Uterus (tissue), 4 donors: ENCODE measurements at places on chromosomes 12 and 14.

DNA sequence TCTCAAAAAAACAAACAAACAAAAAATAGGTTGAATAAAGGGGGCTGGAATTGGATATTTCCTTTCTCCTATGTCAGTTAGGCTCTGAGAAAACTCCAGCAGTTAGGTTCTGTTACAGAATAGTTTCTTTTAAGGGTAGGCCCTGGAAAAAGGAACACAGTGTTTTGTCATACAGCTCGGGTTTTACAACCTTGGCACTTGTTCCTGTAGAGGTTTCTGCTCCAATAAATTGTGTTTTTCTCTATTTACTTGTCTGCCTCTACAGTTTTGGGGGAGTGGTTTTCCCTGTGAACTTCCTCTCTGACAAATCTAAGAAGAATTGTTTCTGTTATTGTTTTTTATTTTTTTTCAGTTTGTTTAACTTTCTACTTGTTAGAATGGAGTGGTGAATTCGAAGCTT is 167.6 kb downstream of the ACSS3 start:
- peak; percentile 76 for DNase-seq

GRCh38 chr12:131044760-131045381 is 91.2 kb downstream of the ADGRD1 start:
- DNase-seq: no peak

GRCh38 chr14:62081951-62082350 is 319.7 kb downstream of the SNAPC1 start:
- DNase-seq: no peak

GRCh38 chr14:58082491-58083098 is 69.4 kb downstream of the ARMH4 start:
- no peak for DNase-seq

DNA sequence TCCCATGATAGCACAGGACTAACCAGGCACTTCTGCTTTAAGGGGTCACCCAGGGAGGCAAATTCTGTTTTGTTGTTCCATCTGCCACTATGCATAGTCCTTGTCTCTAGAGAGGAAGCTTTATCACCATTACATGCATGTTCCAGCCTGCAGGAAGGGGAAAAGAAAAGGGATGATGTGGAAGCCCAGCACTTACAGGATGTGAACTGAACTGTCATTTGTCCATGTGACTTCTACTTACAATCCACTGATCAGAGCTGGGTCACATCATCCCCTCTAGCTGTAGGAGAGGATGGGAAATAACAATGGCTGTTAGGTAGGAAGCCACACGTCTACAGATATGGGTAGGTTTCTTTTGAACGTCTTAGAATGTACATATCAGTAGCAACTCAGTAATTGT is 203.1 kb downstream of the PTPRO start:
- DNase-seq: no peak

DNA sequence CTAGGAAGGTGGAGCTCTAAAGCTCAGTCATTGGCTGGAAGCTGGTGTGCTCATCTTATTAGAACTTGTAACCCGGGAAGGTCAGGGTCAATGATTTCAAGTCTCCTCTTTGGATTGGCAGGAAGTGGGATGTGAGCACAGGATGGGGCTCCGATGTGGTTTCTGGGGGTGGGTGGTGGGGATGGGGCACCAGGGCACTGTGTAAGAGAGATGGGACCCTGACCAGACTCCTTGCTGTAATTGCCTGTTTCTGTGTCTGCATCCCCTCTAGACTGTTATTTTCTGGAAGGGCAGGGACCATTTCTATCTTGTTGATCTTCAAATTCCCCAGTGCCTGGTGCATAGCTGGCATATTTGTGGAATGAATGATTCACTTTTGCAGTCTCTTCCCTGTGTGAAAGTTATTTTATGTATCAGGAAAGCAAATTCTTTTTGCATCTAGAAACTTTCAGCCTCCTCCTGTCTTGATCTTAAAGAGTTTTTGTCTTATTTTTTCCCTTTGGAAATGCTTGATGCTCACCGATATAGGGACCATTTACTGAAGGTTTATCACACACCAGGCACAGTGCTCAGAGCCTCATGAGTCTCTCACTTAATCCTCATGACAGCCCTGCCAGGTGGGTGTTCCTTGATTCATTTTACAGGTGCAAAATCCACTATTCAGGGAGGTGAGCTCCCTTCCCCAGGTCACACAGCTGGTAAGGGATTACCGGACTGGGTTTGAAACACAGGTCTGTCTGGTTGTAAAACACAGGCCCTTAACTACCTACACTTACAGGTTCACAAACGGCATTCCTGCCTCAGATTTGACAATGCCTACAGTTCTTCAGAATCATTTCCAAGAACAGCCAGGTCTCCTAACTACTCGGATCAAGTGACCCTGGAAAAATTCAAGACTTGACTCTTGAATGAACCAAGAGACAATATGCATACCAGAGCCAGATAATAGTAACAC is 86.9 kb upstream of the IGF1 start:
- no peak for DNase-seq

DNA sequence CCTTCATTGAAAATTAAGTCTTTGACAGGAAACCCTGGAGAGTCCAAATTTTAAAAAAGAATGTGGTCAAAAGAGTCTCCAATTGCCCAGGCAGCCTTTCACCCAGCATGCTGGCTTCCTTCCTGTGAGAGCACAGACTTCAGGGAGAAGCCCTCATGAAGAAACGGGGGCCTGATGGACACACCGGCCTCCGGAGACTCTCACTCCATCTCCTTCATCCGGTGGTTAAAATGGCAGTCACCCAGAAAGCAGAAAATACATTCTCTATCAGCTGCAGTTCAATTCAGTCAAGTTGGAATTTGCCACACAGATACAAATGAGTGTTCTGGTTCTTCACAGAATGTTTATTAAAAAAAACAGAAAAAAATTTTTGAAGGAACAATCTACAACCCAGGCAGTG is 56.5 kb downstream of the CPM start:
- no peak for DNase-seq

DNA sequence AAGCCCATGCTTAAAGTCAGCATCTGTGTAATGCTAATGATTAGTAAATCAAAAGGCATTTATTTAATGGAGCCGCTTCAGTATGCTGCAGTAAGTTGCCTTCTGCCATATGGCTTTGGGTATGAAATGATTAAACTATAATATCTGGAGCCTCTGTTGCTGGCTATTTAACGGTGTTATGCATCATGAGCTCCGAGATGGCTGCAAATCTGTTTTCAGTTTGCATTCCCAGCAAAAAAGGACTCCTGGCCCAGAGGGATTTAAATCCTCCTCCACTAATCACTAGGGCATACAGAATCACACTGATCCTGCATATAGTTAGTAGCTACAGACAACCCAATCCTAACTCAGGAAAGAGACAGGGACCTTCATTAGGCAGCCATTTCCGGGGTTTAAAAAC is 171.5 kb upstream of the EEA1 start:
- no peak for DNase-seq

GRCh38 chr12:1595690-1596347 is 1.4 kb upstream of the FBXL14 start:
- DNase-seq: no peak
